ENCODE measurements at places on chromosomes 3 and 15. TPM values are rescaled to one million over a fixed set of nuclear protein-coding genes. Genes with fewer than 3 reads are reported as not detected.
A peak's percentile ranks its signal among the peaks of the same experiment; 100 is the strongest.

Gene PLSCR1
- total RNA-seq, result 165 TPM

Gene CSPG4
- total RNA-seq, result 12.6 TPM

Gene WDR6
- 172 TPM for total RNA-seq

Gene GCNT3
- total RNA-seq, result 1.1 TPM

Gene SLC22A14
- 0.20 TPM for total RNA-seq

Gene LRRC49
- total RNA-seq, result 4.3 TPM

Gene ZBTB47
- 28.1 TPM for total RNA-seq

Gene CD200
- total RNA-seq, result 6.5 TPM

Gene LYZL4
- total RNA-seq, result not detected

Gene MEX3B
- 1.9 TPM for total RNA-seq

Gene ADAMTS17
- 6.2 TPM for total RNA-seq

- no peaks in the 10 kb centered on the region for H3K36me3 ChIP-seq
- H3K27me3 ChIP-seq, result no peaks in the 10 kb centered on the region
- no peaks in the 10 kb centered on the region for H3K4me1 ChIP-seq
- H3K27ac ChIP-seq, result no peak overlapping the region
- no peak overlapping the region for H3K4me3 ChIP-seq
Measured at GRCh38 chr15:37715101-37715500, 219.3 kb upstream of the TMCO5A start.

GRCh38 chr3:120404876-120405275, 45.9 kb downstream of the FSTL1 start:
- no peaks in the 10 kb centered on the region for H3K27me3 ChIP-seq
- no peak overlapping the region for H3K27ac ChIP-seq
- no peak for DNase-seq
- H3K4me1 ChIP-seq, result no peaks in the 10 kb centered on the region

- no peak overlapping the region for H3K4me3 ChIP-seq
- no peaks in the 10 kb centered on the region for H3K27me3 ChIP-seq
- no peaks in the 10 kb centered on the region for H3K4me1 ChIP-seq
- no peaks in the 10 kb centered on the region for H3K36me3 ChIP-seq
- DNase-seq, result no peak
Measured at GRCh38 chr3:117417411-117417810, 707.8 kb downstream of the TUSC7 start.

DNA sequence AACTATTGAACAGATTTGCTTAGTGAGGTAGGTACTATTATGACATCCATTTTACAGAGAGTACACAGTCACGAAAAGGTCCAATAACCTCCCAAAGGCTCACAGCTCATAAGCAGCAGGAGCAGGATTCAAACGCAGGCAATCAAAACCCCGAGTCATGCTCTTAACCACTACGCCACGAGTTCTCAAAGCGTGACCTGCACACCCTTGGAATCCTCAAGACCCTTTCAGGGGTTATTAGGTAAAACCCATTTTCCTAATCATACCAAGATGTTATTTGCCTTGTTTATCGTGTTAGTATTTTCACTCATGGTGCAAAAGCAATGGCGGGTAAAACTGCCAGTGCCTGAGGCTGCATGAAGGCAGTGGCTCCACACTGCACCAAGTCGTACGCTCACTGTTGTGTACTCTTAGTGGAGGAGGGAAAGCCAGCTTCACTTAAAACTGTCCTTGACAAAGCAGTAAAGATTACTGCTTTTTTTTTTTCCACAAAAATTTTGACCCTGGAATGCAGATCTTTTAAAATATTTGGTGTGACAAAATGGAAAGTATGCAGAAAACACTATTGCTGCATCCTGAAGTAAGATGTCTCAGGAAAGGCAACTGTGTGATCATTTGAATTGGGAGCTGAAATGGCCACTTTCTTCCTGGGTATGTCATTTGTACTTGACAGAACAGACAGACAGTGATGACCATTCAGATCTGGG, 96.1 kb downstream of the IGF2BP2 start:
- H3K36me3 ChIP-seq, result no peaks in the 10 kb centered on the region
- no peak overlapping the region for H3K4me3 ChIP-seq
- no peak overlapping the region for H3K27ac ChIP-seq
- H3K27me3 ChIP-seq, result no peaks in the 10 kb centered on the region
- no peak for DNase-seq

GRCh38 chr3:176623468-176624150, 573.7 kb downstream of the TBL1XR1 start:
- no peaks in the 10 kb centered on the region for H3K36me3 ChIP-seq
- H3K27me3 ChIP-seq, result no peaks in the 10 kb centered on the region
- no peak overlapping the region for H3K27ac ChIP-seq
- DNase-seq, result no peak
- no peak overlapping the region for H3K4me3 ChIP-seq

DNA sequence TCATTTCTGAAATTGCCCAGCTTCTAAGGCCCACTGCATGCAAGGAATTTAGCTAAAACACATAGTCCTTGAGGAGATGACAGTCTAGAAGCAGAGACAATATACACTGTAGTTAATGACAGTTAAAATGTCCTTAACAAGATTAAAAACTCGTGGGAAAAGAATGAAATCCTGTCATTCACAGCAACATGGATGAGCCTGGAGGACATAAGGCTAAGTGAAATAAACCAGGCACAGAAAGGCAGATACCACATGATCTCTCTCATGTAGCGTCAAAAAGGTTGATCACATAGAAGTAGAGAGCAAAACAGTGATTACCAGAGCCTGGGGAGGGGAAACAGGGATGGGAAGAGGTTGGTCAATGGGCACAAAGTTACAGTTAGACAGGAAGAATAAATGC, 36.3 kb upstream of the GOLGA8J start:
- H3K4me3 ChIP-seq, result no peak overlapping the region
- peaks cover 6% of the 10 kb centered on the region for H3K27me3 ChIP-seq
- H3K27ac ChIP-seq, result no peak overlapping the region

GRCh38 chr3:46417841-46418611, 11.0 kb downstream of the CCRL2 start:
- no peak for DNase-seq
- H3K27ac ChIP-seq, result no peak overlapping the region
- no peak overlapping the region for H3K4me3 ChIP-seq
- no peaks in the 10 kb centered on the region for H3K36me3 ChIP-seq

DNA sequence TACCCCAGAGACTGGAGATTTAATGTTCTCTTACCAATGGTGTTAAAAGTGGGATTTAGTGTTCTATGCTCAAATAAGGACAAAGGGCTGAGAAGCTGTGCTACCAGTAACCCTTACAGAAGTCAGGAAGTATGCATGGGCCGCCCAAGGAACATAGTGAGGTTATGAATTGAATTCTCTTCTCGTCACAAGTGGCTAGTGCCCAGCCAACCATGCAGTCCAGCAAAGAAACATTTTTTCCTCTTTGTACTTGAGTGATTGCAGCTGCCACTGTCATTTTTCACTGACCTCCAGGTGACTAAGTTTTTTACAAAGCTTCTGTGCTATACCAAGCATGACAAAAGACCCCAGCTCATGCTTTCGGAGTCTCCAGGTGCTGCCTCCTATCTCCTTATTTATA, 110.6 kb upstream of the DCBLD2 start:
- no peak for DNase-seq
- no peak overlapping the region for H3K4me3 ChIP-seq
- no peak overlapping the region for H3K27ac ChIP-seq

GRCh38 chr15:90839187-90840071, 29.0 kb upstream of the FURIN start:
- no peaks in the 10 kb centered on the region for H3K27me3 ChIP-seq
- DNase-seq, result peak; percentile 79
- H3K36me3 ChIP-seq, result no peaks in the 10 kb centered on the region
- H3K4me1 ChIP-seq, result peaks cover 8% of the 10 kb centered on the region
- peak overlapping the region; percentile 23 for H3K4me3 ChIP-seq

GRCh38 chr3:191133359-191133758, 65.7 kb upstream of the OSTN start:
- no peaks in the 10 kb centered on the region for H3K36me3 ChIP-seq
- no peak for DNase-seq
- H3K27ac ChIP-seq, result no peak overlapping the region
- H3K4me1 ChIP-seq, result no peaks in the 10 kb centered on the region
- no peak overlapping the region for H3K4me3 ChIP-seq
- no peaks in the 10 kb centered on the region for H3K27me3 ChIP-seq

DNA sequence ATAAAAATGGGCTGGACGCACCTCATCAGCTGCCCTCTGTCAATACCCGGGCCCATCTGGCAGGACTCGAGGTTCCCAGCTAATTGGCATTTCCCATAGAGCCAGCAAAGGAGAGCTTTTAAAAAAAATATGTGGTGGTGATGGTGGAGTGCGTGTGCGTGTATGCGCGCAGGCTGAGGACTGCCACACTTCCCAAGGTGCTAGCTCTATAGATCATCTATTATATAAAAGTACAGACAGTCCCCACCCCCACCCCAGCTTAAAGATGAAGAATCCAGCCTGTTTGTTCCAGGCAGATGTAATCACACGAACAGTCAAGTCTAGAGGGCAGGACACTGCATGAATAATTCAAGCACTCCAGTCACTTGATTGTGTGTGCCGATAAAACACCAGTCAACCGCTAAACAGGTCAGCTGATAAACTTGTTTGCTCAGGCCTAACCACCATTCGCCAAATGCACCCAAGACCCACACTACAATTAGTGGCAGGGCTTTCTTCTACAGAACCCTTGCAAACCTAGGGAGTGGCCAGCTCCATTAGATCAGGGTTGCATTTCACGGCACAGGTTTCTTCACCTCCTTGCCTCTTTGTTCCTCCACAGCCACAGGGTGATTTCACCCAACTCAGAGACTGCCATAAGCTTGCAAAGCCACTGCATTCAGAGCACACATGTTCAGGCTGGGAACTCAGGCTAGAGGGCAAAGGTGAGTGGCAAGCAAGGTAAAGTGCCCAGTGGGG, 5.8 kb downstream of the TLE3 start:
- H3K36me3 ChIP-seq, result peaks cover 19% of the 10 kb centered on the region
- no peaks in the 10 kb centered on the region for H3K27me3 ChIP-seq
- no peak overlapping the region for H3K27ac ChIP-seq
- peak overlapping the region; percentile 8 for H3K4me3 ChIP-seq
- peaks cover 78% of the 10 kb centered on the region for H3K4me1 ChIP-seq

GRCh38 chr3:42957573-42957972, 21.5 kb upstream of the GASK1A start:
- no peaks in the 10 kb centered on the region for H3K36me3 ChIP-seq
- H3K4me3 ChIP-seq, result no peak overlapping the region
- no peak overlapping the region for H3K27ac ChIP-seq
- DNase-seq, result no peak
- H3K4me1 ChIP-seq, result no peaks in the 10 kb centered on the region
- no peaks in the 10 kb centered on the region for H3K27me3 ChIP-seq

Data from upper lobe of right lung (tissue), 1 donor.